Thymus (tissue), 14 donors: ENCODE measurements at places on chromosomes 13 and 19.
A peak's percentile ranks its signal among the peaks of the same experiment; 100 is the strongest.

DNA sequence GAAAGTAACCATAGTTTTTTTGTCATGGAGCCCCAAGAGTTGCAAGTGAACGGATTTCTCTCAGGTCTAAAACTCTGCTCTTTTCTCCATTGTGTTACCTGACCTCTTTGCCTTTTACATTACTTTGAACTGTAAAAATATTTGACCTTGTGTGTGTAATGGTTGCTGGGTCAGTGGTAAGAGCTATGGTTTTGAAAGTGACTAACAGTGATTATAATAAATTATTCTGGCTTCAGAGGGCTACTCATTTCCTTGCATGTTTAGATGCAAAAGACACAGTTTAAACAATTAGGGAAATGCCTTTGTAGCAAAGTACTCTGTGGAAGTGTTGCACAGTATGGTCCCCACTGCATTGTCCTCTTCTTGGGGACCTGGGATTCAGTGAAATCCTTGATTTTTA is 29.3 kb upstream of the PSG8 start:
- DNase-seq: no peak

DNA sequence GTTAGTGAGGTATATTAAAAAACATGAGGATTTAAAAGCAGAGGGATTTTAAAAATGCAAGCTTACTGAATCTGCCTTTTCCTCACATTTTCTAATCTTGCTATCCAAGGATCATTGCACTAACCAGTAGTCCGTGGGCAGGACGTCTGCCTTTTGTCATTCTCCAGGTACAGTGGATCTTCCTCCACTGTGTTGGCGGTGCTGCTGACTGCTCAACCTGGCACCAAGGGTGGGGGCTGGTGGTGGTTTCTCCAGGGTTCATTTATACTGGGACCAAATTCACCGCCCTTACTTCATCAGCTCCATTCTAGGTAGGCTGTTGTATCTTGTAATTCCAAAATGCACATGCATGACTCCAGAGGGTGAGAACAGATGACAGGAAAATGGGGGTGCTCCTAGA is 169.3 kb downstream of the STK24 start:
- no peak for DNase-seq

GRCh38 chr13:44573790-44574465 is 2.2 kb downstream of the TSC22D1 start:
- no peak for DNase-seq

- no peak for DNase-seq
Observed at GRCh38 chr13:24152292-24153214, 8.0 kb upstream of the SPATA13 start.

DNA sequence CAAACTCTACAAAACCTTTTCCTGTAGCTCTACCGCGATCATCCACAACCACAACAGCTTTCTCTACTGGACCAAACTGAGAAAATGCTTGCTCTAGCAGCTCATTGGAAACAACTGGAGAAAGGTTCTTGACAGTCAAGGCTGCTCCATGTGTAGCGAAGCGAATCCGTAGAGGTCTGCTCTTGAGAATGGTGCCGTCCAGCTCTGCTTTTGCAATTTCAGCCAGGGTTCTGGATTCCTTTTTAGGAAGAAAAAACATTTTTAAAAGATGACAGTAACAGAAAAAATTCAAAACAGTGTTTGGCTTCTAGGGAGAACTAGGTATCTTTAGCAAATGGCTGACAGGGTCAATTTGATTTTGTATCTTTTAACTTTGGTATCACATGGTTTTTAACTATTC is 10.4 kb downstream of the PSPC1 start:
- no peak for DNase-seq

GRCh38 chr19:49064768-49065611 is at the start of gene NTF4:
Gene NTF4, minus strand, starts transcription at chr19:49064818. Its CDS starts 2,821 bp downstream, at chr19:49061997.
- no peak for DNase-seq

DNA sequence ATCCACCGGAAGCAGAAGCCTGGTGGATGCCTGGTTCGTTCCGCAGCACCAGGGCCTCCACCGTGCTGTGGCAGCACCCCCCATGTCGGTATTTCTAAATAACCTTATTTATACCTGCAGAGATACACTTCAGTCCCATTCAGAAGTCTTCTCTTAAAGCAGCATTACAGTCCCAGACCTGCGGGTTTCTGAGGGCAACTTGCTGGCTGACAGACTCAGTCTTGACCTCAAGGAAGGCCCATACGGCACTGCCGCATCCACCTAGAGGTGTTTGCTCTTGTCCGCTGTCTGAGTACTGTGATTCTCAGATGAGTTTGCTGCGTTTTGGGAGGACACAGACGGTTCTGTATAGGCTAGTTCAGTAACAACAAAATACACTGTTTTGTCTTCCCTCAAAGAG is 16.9 kb upstream of the TEX29 start:
- no peak for DNase-seq

- DNase-seq: no peak
Observed at GRCh38 chr13:110664041-110664440, 41.9 kb downstream of the CARS2 start.

DNA sequence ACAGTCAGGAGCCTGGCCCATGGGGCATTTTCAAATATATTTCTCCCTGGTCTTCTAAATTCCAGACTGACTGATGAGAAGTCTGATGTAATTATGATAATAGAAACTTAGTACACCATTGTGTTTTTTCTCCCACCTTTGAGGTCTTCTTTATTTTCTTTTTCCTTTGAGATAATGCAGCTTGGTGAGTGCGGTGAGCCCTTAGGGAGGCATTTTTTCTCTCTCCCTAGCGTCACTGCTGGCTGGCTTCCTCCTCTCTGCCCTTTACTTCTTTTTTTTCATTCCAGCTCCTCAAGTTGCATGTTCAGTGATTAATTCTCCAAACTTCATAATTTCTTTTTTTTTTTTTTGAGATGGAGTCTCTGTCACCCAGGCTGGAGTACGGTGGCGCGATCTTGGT is 12.8 kb upstream of the CDC42EP5 start:
- DNase-seq: no peak

GRCh38 chr13:101415358-101416174 is 742 bp downstream of the NALCN start:
- DNase-seq: no peak

DNA sequence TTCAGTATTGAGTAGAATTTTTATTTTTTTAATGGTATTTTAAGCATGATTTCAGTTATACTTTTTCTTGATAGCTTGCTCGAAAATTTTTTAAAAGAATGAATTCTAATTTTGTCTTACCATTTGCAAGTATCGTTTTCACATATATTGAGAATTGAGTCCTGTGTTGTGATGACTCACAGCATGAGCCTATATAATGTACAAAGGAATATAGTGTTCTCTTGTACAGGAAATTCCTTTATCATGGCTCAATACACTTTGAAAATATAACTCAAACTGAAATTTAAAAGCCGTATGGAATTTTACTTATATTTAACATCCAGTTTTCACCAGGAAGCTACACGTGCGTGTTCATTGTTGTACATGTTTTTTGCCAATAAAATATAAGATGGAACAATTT is 161.1 kb upstream of the TMTC4 start:
- DNase-seq: no peak

DNA sequence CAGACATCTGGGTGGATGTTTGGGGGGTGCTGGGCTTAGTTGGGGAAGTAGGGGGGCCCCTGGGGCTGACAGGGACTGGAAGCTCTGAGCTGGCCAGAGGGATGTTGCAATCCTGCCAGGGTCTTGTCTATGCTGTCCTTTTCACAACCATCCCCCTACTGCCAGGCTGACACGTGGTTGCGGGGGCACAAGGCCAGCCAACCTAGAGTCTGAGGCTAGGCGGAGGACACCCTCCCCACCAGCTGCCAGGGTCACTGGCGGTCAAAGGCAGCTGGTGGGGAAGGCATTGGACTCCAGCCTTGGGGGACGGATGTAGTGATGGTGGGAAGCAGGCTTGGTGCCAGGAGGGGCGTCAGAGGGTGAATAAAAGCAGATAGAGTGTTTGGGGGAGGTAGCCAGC is 1.6 kb upstream of the APOC1 start:
- no peak for DNase-seq

GRCh38 chr13:20826843-20827560 is 53.2 kb upstream of the EEF1AKMT1 start:
- no peak for DNase-seq

DNA sequence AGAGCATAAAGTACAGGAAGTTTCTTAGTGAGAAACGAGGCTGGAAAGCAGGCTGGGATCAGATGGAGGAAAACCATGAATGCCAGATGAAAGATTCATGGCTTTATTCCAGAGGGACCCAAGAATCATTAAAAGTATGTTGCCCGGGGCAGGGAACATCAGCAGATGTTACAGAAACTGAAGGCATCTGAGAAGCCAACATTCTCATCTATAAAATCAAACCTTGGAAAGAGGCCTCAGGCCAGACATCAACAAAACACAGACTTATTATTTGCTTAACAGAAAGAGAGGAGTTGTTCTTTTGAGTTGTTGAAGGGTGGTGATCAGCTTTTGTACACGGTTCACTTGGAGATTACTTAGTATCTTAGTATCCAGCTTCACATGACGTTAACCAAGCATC is 543.6 kb downstream of the RFC3 start:
- no peak for DNase-seq

- no peak for DNase-seq
Observed at GRCh38 chr19:37507167-37507464, 377 bp downstream of the ZNF793 start.

- no peak for DNase-seq
Observed at GRCh38 chr13:50924025-50924424, 14.4 kb downstream of the RNASEH2B start.

DNA sequence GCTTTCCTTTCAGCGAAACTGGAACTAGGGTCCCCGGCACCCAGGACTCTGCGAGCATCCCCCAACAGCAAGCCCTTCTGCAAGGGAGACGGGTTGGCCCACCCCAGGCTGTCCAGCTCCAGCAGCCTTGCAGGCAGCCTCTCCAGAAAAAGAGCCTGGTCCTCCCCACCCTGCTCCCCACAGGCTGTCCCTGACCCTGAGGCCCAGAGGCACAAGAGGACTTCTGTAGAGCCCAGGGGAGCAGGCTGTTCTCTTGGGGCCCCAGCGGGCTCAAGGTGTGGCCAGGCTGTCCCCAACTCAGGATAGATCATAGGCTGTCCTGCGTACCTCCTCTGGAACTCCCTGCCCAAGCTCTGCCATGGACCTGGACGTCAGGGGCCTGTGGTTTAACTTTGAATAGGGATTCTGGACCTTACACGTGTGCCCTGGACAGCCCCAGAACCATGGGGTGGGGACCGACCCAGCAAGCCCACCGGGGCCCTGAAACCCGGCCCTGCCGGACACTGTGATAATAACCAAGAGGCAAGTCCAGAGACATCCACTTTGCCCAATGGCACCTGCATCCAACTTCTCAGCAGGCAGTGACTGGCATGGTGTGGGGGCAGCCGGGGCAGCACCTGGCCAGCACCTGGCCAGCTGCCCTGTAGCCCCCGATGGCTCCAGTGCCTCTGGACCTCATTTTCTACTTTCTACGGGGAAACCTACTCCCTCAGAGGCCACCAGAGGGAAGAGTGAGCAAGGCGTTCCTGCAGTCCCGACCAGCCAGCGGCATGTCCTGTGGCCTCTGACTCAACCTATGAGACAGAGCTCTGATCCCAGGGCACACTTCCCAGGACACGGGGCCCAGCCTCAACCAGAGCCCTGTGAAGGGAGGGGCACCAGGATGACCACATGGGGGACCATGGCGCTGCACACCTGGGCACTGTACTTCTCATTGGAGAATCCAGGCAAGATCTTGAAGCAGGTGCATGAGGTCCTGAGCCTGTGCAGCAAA is 50.9 kb upstream of the TPM4 start:
- no peak for DNase-seq

GRCh38 chr19:17405250-17406045 is at the start of gene BST2:
Gene BST2, minus strand, starts transcription at chr19:17405630. Its CDS starts 55 bp downstream, at chr19:17405575.
- peak; percentile 59 for DNase-seq

DNA sequence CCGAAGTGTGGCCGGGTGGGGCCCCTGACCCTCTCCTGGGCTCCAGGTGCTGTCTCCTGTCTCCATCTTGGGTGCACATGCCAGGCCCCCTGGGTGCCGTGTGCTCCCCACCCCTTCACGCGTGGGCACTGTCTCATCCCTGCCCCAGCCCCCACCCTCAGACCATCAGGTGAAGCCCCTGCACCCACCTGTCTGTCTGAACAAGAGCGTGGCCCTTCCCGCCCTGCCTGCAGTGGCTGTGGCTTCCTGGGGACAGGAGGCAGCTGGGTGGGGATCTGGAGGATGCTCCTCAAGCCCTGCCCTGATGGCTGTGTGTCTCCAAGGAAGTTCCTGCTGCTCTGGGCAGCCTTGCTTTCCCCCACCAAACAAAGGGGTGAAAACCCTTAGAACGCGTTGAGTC is 2.2 kb downstream of the PRR22 start:
- DNase-seq: no peak

DNA sequence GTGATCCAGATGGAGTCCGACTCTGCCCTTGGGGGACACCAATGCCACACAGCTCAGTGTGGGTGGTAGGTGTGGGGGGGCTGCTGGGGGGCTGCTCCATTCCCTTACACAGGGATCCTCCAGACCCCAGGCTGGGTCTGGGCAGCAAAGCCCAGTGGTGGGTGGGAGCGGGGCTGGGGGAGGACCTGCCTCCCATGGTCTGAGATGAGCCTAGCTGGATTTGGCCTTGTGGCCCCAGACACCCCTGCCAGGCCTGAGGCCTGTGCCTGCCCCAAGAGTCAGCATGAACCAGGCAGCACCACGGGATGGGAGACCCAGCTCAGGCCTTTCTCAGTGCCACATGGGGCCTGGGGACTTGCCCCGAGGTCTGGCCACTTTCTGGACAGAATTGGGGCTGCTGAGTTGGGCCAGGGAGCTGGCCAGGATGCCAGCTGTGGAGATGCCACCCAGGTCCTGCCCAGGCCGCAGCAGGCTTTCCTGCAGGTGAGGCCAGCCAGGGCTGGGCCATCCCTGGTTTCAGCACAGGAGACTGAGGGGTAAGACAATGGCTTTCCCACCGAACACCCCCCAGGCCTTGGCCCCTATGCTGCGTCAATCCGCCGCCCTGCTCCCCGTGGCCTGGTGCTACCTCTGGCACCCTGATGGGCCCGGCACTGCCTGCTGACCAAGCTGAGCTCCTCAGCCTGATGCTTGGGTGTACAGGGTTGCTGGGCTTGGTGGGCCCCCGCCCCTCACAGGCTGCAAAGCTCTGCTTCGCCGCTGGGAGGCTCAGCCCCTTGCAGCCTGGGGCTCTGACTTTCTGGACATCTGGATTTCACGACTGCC is 24.2 kb downstream of the CEBPG start:
- no peak for DNase-seq

GRCh38 chr19:49664171-49665035 is 1.3 kb downstream of the IRF3 start:
- peak; percentile 88 for DNase-seq

GRCh38 chr19:32202244-32202643 is 143.2 kb upstream of the ZNF507 start:
- no peak for DNase-seq

- no peak for DNase-seq
Observed at GRCh38 chr19:41563854-41564514, 12.0 kb upstream of the CEACAM21 start.

- no peak for DNase-seq
Observed at GRCh38 chr19:52901842-52902241, 4.4 kb upstream of the ZNF320 start.

- DNase-seq: no peak
Observed at GRCh38 chr13:87444135-87444534, 227.0 kb upstream of the SLITRK5 start.

- no peak for DNase-seq
Observed at GRCh38 chr13:46567671-46568070, 14.7 kb downstream of the LRCH1 start.

GRCh38 chr13:63636316-63636993 is 2220.8 kb upstream of the PCDH20 start:
- no peak for DNase-seq
